ENCODE measurements at places on chromosomes 7 and 10.
A peak's percentile ranks its signal among the peaks of the same experiment; 100 is the strongest.

GRCh38 chr10:9634466-9634865, 1383.2 kb upstream of the CELF2 start:
- DNase-seq = peak; percentile 78

DNA sequence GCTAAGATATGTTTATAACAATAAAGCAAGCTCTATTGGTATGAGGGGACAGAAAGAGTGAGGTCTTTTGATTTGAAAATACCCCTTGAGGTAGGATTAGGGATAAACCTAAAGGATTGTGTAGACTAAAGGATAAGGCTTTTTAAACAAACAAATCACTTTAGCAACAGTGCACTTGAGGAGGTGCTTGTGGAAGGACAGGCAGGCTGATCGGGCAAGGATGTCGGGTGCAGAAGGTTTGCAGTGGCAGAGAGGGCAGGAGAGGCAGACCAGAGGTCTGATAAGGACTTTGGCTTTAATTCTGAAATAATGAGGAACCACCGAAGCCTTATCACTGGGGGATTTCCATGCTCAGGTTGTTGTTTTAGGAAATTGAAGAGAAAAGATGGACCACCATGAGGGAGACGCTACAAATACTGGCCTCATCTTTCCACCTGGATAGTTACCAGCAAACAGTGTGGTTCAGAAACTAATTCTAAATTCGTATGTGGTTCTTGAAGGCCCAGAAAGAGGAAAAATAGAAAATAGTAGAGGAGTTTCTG, 119.5 kb upstream of the KLF6 start:
- DNase-seq = no peak

GRCh38 chr10:53166325-53166724, 393.7 kb upstream of the MBL2 start:
- DNase-seq = no peak

GRCh38 chr10:95242581-95243317, 48.1 kb downstream of the PDLIM1 start:
- peak; percentile 63 for DNase-seq

GRCh38 chr10:102384606-102385429, 10.7 kb upstream of the NFKB2 start:
- DNase-seq = no peak

- DNase-seq = no peak
These were observed 67.7 kb downstream of the ZMIZ1 start for GRCh38 chr10:79136236-79137005.

Measured in fibroblast of skin of scalp (primary cell).